ENCODE measurements at places on chromosomes 7 and 10. TPM values are rescaled to one million over a fixed set of nuclear protein-coding genes. Genes with fewer than 3 reads are reported as not detected.

Gene MMD2
- polyA plus RNA-seq = 0.16 TPM

Gene TFEC
- 19.4 TPM for polyA plus RNA-seq

Gene PCGF6
- 7.7 TPM for polyA plus RNA-seq

Gene VSTM2A
- 0.16 TPM for polyA plus RNA-seq

Gene TAC1
- polyA plus RNA-seq = not detected

Gene VWDE
- 3.7 TPM for polyA plus RNA-seq

Gene VPS41
- 43.3 TPM for polyA plus RNA-seq

DNA sequence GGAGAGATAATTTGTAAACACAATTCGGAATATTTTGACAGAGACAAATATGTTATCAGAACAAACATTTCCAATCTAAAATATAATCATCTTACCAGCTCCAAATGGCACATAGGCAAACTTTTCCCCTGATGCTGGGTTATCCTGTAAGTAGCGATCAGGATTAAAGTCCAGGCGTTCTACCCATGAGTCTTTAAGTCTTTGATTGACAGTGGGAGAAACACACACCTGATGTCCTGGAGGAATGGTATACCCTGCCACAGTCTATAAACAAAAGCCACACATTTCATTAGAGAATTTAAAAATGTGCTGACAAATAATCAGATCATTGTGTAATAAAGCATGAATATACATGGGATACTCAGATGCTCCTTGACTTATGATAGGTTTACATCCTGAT, 17.3 kb downstream of the CYP51A1 start:
- no peak for DNase-seq

DNA sequence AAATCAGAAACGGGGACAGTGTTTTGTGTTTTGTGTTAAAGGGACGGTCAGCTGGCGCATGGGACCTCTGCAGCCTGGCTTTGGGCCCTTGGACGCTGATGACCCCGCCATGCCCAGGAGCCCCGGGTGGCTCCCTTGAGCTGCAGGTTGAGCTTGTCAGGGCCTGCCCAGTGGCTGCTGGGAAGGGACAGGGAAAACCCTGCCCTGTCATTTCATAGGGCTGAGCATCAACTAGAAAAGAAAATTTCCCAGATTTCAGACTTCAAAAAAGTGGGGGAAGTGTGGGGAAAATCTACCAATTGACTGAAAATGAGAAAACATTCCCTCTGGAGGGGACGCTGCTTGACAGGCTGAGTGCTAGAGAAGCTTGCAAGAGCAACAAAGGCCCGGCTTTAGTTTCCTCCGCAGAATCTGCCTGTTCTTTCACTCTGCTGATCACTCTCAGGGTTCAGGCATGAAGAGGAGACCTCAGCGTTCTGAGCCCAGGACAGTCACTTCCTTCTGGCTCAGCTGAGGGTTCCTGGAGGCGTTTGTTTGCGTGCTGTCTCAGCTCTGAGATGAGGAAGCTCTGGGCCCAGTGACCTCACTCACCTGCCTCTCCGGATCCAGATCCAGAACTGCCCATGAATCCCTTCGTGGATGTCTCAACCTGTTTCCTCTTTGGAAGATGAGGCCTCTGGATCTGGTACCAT, 18.6 kb upstream of the DNAJB6 start:
- DNase-seq = no peak

GRCh38 chr7:105057472-105057871, 43.5 kb downstream of the KMT2E start:
- no peak for DNase-seq

DNA sequence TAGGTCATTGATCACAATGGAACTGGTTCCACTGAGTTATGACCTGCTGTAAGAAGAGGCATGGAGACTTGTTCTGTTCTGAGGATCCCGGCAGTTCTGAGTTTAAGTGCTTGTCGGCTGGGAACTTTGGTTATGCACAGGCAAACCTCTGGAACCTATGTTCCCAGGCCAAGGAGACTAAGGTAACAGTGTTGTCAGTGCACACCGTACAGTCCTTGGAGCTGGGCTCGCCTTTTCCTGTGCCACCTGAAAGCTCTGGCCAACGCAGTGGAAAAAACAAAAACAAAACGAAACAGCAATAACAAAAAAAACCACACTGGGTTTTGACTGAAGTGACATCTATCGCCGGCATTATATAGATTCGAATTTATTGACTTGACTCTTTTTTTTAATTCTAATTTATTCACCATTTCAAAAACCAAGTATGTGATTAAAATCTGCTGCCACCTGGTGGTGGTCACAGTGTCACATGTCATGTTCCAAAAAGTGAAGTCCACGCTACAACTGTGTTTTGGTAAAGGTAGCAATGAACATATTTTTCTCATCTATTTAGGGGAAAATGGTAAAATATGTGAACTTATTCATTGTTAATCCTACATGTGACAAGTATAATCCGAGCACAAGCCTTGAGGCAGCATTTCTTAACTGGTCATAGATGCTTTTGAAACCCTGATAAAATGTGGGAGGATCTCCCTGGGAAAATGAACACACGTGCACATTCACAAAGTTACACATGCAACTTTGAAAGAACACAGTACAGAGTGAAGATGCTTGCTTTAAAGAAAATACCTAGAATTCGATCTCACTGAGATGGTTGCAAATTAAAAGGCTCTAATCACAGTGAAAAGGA, 113.8 kb upstream of the PPP2R2D start:
- peak; percentile 56 for DNase-seq

- peak; percentile 31 for DNase-seq
Measured at GRCh38 chr10:87860156-87860795, 3.1 kb downstream of the KLLN start.

- DNase-seq = no peak
Measured at GRCh38 chr7:130893441-130893894, 159.5 kb upstream of the KLF14 start.

- DNase-seq = no peak
Measured at GRCh38 chr7:30308389-30308788, 24.0 kb downstream of the ZNRF2 start.

- no peak for DNase-seq
Measured at GRCh38 chr10:23404461-23404980, 34.4 kb upstream of the OTUD1 start.

GRCh38 chr10:93330824-93331223, 151.3 kb downstream of the MYOF start:
- no peak for DNase-seq

DNA sequence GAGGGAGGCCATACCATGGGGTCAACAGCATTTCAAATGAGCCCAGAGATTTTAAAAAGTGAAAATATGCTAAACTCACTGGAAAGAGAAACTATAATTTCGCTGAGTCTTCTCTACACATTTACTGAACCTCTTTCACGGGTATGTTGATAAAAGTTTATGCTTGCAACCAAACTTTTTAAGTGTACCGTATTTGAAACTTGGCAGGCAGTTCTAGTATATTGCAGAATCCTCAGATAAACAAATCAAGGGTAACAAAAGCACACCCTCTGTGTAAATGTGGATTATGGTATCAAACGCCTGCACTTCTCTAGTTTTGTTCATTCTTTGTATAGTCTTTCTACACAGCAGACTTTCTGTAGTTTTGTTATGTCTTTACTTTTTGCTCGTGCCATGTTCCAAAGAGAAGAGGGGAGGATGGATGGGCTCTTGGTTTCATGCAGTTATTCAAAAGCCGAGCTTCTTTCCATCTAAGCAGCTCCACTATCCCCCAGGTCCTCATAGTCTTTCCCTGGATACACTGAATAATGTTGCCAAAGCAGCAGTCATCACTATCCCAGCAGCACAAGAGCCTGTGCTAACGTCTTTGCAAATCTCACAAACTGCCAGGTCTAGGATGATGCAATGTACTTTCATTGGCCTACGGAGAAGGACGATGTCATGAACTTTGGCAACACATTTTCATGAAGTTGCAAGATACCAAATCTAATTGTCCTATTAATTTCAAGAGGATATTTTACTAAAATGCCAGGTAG, 131.2 kb downstream of the MPP7 start:
- DNase-seq = no peak

DNA sequence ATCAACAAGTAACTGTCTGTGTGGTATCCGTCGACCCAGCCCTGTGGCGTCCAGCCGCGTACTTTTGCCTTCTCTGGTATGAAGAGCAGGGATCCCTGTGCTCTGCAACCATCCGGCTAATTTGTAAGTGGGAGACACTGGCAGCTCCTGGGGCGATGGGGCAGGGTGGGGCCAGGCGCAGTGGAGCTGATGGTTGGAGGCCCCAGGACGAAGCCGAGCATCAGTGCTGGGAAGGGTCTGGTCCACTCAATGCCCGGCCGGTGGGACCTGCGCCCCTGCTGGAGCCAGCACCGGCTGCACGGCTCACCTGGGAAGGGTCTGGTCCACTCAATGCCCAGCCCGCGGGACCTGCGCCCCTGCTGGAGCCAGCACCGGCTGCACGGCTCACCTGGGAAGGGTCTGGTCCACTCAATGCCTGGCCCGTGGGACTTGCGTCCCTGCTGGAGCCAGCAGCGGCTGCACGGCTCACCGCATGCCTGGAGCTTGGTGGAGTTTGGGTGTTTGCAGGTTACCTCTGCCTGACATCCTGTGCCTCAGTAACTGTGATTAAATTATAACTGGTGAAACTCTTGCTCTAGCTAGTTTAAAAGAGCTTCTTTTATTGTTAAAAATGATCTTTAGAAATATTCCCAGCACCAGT, 96.1 kb downstream of the NKX6-2 start:
- DNase-seq = no peak
